ENCODE measurements at places on chromosomes 6 and 20.

- DNase-seq = no peak
Observed at GRCh38 chr20:13200767-13201500, 20.1 kb upstream of the ISM1 start.

DNA sequence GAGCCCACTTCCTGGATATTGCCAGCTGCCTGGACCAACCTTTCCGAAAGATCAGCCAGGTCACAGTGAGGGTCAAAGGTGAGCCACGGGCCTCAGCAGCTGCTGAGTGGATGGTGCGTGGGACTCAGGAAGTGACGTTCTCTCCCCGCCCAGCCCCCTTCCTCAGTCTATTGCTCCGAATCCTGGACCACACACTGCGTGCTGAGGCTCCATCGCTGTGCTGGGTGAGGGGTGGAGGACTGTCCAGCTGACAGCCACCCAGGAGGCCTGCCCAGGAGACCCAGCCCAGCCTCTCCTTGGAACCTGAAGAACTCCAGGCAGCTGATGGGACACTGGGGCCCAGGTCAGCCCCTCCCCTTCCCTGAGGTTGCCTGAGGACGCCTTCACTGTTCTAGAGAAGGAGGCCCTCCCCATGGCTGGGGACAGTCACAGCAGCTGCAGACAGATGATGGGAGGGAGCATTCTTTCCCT lies 94.4 kb upstream of the CD93 start:
- DNase-seq = no peak

- no peak for DNase-seq
Observed at GRCh38 chr6:9435281-9435680, 979.6 kb downstream of the TFAP2A start.

DNA sequence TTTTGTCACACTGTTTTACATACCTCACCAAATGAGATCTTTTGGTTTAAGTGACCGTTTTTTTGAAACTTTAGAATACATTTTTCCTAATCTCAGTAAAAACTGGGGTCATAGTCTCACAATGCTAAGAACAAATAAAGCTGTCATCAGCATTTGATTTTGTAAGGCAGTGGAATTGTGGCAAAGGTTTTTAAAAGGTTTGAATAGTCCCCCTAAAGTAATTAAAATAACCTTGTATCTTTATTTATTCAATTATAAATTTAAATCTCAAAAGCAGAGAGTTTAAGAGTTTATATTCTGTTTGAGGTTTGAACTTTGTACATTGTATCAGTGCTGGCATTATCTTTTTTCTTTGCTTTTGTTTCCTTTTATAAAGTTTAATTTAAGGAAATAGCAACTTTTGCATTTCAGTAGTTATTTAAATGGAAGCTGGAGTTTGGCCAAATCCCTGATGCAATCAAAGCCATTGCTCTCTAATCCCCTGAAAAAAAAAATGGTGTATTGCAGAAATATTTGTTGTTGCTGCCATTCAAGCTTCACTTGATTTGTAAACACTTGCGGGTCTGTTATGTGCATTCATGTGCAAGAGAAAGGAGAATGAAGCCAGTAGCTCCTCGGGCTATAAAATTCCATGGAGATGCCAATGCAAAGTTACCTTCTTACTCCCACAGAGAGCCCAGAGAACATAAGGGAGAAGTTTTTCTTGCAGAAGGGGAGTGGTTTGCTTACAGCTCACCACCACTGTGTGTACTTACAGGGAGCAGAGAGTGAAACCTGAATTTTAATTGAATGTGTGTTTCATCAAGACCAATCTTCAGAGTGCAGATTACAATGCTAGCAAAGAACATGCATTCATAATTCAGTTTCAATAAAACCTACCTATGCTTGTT lies 391.8 kb downstream of the ARHGAP18 start:
- DNase-seq = no peak

DNA sequence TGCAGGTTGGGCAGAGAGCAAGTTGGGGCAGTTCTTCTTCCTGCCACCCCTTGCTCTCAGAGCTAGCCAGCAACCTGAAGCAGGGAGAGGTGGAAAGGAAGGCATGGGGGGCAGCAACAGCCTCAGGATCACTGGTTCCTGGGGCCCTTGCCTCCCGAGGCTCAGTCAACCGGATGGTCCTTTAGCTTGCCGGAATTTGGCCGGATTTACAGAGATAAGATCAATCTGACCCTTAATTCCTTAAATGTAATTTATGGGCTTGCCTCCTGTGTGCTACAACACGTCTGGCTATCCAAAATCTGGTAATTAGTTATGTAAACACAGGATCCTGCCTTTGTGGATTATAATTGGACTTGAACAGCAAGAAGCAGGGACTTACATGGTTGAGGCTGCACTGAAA lies 19.5 kb upstream of the TCP11 start:
- DNase-seq = no peak

DNA sequence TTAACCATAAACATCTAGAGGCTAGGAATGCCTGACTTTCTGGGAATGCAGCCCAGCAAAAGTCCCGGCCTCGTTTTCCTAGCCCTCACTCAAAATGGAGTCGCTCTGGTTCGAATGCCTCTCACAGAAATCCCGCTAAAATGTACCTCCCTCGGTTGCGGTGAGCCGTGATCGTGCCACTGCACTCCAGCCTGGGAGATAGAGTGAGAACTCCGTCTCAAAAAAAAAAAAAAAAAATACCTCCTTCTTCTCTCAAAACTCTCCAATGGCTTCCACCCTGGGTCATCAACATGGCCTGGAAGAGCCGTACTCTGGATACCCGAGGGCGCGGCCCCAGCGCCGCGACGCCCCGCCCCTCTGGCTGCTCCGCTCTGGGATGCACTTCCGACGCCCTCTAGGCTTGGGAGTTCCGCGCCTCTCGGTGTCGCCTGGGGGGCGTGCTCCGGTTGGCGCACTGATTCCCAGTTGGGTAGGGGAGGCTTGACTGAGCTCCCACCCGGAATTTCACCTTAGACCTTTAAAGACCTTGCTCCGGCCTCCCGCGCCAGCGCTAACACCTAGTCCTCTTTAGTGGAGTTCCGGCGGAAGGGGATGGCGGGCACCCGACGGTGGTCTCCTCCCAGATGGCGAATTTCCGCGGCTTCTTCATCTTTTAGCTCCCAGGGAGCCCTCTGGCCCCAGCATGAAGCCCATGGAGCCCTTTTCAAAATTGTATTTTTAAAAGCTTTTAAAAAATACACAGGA lies 12.3 kb downstream of the HMGN4 start:
- no peak for DNase-seq

- DNase-seq = no peak
Observed at GRCh38 chr6:112881027-112881426, 533.9 kb downstream of the RFPL4B start.

- DNase-seq = no peak
Observed at GRCh38 chr6:30612213-30612612, 4.8 kb downstream of the PPP1R10 start.

GRCh38 chr20:41437836-41438235 lies 71.2 kb upstream of the EMILIN3 start:
- no peak for DNase-seq

- no peak for DNase-seq
Observed at GRCh38 chr6:163709255-163709654, 294.7 kb downstream of the QKI start.

DNA sequence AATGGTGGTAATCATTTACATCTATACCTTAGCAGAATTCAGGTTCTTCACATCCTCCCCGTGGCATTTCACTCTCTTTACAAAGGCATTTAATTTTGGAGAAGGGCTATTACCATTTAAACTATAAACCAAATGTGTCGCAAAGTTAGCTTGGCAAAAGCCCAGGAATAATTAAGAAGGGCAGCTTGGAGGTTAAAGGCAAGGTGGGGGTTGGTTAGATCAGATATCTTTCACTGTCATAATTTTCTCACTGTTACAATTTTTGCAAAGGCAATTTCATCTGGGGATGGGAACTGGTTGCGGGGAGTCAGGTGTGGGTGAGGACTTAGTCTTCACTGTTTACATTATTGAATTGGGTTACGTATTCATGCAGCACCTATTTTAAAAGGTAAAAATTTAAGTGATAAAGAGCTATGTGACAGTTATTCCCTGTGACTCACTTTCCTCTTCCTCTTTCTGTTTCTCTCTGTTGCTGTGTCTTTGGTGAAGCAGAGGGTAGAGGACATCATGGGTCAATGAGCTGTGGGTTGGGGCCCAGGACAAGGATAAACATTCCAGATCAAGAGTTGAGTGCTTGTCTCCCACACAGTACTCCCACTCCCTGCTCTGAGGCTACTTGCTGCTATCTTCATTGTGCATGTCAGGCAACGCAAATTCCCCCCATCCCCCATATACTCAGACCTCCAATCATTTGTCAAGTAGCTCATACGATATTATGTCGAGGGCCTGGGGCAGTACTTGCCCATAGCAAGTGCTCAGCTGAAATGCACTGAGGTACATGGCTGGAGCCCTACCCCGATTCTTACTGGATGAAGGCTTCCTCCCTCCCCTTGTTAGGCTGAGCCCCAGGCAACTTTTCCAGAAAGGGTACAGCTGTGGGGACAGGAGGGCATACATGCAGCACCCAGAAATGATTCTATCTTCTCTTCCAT lies 223.1 kb upstream of the MYLIP start:
- no peak for DNase-seq

GRCh38 chr20:34293119-34293518 lies 10.0 kb downstream of the AHCY start:
- no peak for DNase-seq

DNA sequence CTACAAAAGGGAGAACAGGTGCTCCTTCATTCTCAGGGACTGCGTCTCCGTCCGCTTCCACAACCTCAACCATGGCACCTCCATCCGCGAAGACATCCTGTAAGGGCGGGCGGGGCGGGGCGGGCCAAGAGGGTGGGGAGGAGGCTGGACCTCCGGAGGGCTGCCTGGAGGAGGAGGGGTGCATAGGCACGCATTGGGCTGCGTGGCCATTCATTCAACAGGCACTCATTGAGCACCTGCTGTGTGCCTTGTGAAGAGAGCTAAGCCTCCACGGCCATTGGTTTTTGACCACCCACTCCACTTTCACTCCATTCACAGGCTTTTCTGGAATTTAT lies 435 bp downstream of the ZSWIM3 start:
- DNase-seq = no peak

DNA sequence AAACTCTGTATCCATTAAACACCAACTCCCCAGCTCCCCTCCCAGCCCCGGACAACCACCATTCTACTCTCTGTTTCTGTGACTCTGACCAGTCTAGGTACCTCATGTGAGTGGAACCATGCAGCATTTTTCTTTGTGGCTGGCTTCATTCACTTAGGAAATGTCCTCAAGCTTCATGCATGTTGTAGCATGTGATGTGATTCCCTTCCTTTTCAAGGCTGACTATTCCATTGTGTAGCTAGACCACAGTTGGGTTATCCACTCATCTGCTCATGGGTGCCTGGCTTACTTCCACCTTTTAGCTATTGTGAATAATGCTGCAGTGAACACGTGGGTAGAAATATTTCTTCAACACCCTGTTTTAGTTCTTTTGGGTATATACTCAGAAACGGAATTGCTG lies 8.8 kb upstream of the BPHL start:
- no peak for DNase-seq

GRCh38 chr6:138346302-138347195 lies 31.2 kb upstream of the SMIM28 start:
- no peak for DNase-seq

GRCh38 chr6:105326833-105327770 lies 75.8 kb downstream of the PREP start:
- DNase-seq = no peak

GRCh38 chr20:45341939-45342854 lies 6.0 kb downstream of the SDC4 start:
- DNase-seq = no peak

GRCh38 chr6:156057869-156058268 lies 602.2 kb upstream of the NOX3 start:
- no peak for DNase-seq

- DNase-seq = no peak
Observed at GRCh38 chr6:166402582-166403277, 20.0 kb upstream of the MPC1 start.

DNA sequence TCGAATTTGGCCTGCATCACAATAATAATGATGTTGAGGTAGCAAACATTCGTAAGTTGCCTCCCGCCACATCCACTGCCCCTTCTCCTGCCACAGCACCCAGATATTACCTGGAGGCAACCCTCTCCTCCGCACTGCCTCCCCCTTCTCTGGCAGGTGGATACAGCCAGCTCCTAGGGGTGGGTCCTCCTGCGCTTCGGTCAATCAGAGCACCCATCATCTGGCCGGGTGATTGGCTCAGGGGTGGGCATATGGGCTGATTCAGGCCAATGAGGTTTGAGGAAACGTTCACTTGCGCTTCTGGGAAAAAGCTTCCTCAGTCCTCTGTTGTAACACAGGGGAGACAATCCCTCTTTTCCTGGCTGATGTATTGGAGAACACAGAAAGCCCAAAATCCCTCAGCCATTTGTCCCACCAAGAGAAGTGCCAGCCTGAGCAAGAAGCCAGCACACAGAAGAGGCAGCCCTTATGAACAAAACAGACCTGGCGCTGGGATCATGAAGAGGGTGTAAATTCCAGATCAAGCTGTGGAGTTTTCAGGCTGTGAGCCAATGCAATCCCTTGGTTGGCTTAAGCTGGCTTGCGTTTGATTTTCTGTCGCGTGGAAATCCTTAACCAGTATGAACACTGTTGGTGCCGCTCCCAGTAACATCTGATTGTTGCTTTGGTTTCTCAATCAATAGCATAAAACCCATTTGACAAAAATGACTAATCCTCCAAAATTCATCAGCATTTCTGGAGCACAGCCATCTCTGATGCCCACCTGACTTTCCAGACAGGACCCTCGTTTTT lies 82.2 kb downstream of the PRDM1 start:
- no peak for DNase-seq

GRCh38 chr20:13220904-13221297 lies at the start of gene ISM1:
Gene ISM1 (plus strand): TSS chr20:13221274. CDS start chr20:13221777, 503 bp downstream.
- DNase-seq = no peak

GRCh38 chr6:82363428-82364086 lies at the start of gene TPBG:
Gene TPBG (plus strand): TSS chr6:82363817. CDS start chr6:82364962, 1,145 bp downstream.
- DNase-seq = no peak

GRCh38 chr6:128303870-128304269 lies 216.5 kb downstream of the PTPRK start:
- no peak for DNase-seq

DNA sequence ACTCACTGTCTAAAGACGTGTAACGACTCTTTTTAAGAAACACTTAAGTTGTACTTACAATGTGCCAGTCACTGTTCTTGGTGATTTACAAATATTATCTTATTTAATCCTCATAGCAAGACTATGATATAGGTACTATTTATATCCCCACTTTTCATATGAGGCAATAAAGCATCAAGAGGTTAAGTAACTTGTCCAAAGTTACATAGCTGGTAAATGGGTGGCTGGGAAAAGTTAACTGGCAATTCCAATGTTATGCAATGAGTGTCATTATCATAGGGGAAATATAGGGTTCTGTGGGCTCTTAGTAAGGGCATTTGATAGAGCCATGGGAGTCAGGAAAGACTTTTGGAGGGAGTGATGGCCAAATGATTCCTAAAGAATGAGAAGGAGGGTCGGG lies 21.4 kb upstream of the RIPOR2 start:
- DNase-seq = no peak

- DNase-seq = no peak
Observed at GRCh38 chr6:169719117-169719516, 5.2 kb downstream of the PHF10 start.

GRCh38 chr20:14114065-14114704 lies 118.9 kb downstream of the MACROD2 start:
- DNase-seq = no peak
